ENCODE measurements at places on chromosomes 16 and 17.

DNA sequence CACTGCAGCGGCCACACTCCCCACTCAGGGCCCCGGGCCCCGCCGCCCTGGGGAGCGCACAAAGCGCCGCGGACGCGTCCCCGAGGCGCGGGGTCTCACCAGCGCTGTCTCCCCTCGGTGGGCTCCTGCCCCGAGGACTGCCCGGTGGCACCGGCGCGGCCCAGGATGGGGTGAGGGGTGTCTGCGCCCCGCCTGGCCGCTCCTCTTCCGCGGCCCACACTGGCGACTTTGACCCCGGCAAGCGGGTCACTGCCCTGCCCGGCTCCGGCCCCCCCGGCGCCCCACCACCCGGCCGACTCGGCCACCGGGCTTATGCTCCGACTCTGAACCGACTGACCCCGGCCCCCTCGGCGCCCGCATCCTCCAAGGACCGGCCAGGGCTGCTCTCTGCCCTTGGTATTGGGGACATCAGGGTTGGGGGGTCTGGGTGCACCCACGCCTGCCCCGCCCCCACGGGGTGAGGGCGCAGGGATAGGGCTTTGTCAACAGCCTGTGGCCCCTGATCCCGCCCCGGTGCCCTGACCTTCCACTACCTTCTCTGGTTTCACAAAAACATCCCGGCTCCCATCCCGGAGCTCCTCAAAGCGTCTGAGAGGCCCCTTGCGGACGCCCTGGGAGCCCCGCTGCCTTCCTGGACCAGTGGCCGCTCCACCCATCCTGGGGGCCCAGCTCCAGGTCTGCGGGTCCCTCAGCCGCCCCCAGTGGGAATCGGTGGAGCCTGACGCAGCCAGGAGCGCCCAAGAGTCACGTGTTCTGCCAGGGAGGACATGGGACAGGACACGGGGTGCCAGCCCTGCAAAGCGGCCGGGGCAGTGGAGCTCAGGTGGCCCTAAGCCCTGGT is 829 bp downstream of the GCGR start:
- DNase-seq, result no peak

DNA sequence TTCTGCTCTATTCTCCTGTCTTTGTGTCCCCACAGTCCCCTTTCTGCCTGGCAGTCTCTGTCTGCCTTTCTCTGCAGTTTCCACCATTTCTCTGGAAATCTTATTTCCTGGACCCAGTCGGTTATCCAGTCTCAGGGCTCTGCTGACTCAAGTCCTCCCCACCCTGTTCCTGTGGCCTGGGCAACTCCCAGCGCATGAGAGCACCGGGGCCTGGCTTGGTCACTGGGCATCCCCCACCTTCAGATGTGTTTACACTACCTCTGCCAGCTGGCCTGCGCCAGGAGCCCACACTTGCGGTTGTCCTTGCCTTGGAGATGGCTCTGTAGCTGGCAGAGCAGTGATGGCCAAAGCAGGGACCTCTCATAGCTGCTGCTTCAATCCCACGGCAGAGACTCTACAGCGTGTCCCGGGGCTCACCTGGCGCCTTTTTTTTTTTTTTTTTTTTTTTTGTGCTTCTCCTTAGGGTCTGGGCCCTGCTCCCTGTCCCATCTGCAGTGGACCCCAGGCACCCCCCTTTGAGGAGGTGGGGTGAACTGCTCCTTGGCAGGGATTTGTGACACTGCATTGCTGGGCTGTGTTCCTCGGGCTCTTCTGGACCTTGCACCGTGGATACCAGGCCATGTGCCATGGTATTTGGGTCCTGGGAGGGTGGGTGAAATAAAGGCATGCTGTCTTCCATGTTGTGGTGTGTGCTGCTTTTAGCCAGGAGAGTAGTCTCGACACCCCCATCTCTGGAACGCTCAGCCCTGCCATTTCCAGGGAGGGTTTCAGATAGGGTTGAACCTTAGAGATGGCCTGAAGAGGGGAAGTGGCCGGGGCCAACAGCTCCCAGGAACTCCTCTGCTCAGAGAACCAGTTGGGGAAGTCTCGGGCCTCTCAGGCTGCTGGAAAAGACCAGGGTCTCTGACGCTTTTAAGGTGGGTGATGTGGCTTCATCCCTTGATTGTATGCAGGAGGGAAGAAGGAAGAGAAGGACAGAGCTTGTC is 17.5 kb downstream of the GUCY2D start:
- DNase-seq, result peak; percentile 31

DNA sequence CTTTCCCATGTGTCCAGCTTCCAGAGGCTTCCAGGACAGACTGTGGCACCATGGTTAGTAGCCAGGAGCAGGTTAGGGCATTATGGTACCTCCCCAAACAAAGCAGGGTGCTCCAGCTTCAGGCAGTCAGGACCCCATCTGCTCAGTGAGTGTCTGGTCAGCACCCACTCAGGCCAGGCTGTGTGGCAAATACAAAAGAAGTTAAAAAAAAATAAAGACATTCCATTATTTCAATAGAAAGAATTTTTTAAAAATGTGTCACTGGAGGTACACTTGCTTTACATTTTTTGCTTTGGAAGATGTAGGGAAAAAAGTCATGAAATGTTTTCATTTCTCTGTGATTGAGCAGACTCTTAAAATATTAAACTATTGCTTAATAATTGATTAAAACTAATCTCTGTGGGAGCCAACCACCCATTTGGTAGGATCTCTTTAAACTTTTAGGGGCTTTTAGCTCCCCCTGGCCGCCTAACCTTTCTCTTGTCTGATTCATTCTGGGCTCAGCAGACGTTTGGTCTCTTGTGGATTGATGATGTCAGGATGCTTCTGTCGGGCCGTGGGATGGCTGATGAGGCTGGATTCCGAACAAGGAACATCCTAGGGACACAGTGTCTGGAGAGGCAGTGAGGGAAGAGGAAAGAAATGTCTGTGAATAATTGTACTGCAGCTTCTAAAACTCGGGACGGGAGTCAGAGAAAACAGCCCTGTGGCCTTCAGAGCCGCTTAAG is 28.4 kb upstream of the NPTX1 start:
- DNase-seq, result no peak

- peak; percentile 44 for DNase-seq
These were observed 2.8 kb upstream of the NAT9 start for GRCh38 chr17:74778960-74779359.

GRCh38 chr16:57959121-57959520 is 11.8 kb downstream of the CNGB1 start:
- peak; percentile 22 for DNase-seq

GRCh38 chr17:57419940-57420550 is 163.7 kb downstream of the MSI2 start:
- DNase-seq, result no peak

- no peak for DNase-seq
These were observed 16.7 kb downstream of the KRABD2 start for GRCh38 chr17:8359769-8360168.

DNA sequence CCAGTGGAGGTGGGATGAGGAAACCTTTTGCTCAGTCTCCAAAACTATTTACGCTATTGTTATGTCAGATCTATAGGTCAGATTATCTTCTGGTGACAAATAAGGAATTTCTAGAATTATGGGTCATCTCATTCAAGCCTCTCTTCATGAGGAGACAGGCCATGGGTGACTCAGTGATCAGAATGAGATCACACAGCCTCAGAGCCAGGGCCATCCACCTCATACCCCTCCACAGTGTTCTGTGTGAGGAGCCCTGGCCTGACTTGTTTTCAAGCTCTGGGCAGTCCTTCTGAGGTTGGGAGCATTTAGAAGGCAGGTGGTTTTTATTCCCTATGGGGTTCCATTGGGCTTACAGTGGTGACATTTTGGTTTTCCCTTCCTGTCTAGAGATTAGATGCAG is 26.5 kb downstream of the YPEL2 start:
- DNase-seq, result no peak

All from hematopoietic multipotent progenitor cell treated with erythropoietin and hydrocortisone succinate and interleukin-3 and kit ligand, for 4 days (in vitro differentiated cells).